ENCODE measurements at places on chromosomes 3 and 15.
A peak's percentile ranks its signal among the peaks of the same experiment; 100 is the strongest.

GRCh38 chr3:63479661-63480035 lies 172.8 kb upstream of the SNTN start:
- no peak for DNase-seq

- no peak for DNase-seq
Observed at GRCh38 chr3:139199421-139200010, 144.3 kb upstream of the MRPS22 start.

- DNase-seq = no peak
Observed at GRCh38 chr3:122255757-122256439, 69.2 kb upstream of the CSTA start.

- no peak for DNase-seq
Observed at GRCh38 chr15:39807791-39808190, 25.1 kb upstream of the FSIP1 start.

GRCh38 chr15:75136118-75136517 lies 65.6 kb upstream of the C15orf39 start:
- no peak for DNase-seq

GRCh38 chr3:128489927-128490649 lies 2.9 kb downstream of the GATA2 start:
- no peak for DNase-seq

GRCh38 chr3:196051282-196052076 lies 30.4 kb downstream of the TFRC start:
- no peak for DNase-seq

DNA sequence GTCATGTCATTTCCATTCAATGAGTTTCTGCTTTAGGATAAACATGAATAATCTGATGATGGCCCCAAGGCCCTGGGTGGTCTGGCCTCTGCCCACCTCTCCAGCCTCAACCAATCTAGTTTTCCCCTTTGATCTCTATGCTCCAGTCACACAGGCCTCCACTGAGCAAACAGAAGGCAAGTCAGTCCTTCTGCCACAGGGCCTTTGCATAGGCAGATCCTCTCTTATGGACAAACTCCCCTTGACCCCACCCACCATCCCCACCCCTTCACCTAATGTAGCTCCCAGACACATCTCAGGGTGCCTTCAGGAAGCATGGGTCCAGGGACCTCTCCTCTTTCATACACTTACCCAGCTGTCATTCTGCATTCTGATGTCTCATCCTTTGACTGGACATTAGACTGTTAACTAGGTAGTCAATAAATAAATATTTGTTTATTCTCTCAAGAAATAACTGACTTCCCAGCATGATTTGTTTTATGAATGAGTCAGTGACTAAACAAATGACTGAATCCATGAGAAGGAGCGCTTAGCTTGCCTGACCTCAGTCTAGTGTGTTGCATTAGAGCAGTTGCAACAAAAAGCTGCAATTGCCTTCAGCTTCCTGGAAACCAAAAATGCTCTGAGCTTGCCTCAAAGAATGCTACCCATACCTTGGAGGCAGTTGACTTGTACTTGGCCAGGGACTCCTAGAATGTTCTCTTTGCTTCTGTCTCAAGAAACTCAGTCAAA lies 386.6 kb upstream of the WNT5A start:
- DNase-seq = no peak

- DNase-seq = peak; percentile 49
Observed at GRCh38 chr15:49847423-49848281, 226.8 kb downstream of the DTWD1 start.

DNA sequence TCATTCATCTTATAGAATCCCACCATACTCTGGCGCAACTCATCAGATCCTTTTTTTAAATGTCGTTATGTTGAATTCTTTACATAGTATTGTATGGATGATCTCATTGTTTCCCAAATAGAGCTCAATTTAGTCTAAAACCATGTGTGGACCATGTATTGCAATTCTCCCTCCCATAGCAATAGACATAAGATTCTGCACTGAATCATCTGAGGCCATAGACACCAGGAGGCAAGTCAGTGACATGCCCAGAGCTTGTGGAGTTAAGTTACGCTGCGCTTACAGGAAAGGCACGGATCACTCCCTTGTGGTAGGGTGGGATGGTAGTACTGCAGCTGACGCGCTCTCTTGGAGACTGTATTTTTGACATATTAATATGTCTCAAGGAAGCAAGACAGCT lies 211.0 kb downstream of the GABRB3 start:
- no peak for DNase-seq

Measured in astrocyte of the cerebellum (primary cell).